WTC11 (cell line): ENCODE measurements at places on chromosomes 2 and 18.

GRCh38 chr2:235541016-235541415 lies 47.2 kb downstream of the AGAP1 start:
- DNase-seq = no peak

DNA sequence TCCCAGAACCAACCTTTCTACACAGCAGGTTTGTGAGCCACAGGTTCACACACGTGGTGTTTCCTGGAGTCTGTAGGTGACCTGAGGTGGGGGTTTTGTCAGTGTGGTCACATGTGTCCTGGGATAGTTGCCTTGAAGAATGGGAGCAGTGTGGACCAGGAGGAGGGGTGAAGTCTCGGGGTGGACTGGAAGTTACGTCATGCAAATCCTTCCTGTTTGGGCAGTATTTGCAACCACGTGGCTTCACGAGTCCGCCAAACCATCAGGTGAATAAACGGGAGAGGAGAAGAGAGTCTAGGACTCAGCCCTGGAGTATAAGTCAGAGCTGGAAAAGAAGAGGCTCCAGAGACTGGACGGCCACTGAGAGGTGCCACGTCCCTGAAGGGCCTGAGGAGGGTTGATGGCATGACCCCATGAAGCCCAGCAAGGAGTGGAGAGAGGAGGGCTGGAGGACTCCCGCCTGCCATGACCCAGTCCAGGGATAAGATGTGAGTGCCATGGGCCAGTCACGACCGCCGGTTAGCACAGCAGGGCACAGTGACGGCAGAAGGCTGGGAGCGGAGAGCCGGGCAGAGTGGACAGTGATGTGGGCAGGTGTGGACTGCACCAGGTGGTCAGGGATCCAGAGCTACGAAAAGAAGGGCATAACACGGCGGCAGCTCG lies 16.5 kb downstream of the LPIN1 start:
- no peak for DNase-seq

DNA sequence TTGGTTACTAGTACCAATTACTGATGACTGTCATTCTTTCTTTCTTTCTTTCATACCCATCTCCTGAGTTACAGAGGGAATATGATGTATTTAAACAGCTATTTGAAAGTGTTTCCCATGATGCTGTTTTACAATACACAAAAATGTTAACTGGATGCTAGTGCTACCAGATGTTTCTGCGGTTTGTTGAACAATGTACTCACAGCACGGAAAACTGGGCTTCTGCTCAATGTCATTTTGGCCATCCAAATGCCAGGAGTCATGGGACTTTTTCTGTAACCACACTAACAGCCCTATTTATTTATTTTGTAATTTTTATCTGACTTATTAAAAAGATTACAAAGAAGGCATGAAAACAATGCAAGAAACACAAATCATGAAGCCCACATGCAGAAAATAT lies 313.8 kb downstream of the RIT2 start:
- DNase-seq = no peak

DNA sequence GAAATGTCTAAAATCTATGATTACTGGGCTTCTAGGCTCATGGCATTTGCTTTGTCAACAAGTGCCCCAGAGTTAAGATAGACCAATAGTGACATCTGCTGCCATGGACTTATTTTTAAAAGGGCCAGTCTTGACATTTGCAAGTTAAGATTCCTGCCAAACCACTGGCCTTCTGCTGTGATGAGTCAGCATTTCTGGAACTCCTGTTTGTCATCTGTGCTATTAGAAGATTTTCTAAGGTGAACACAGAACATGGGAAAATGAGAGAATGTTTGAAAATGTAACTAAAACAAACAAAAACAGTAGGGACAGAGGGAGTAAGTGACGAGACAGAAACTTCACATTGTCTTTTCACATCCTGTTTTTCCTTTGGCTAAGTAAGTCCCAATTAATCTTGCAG lies 93.7 kb upstream of the WDR75 start:
- DNase-seq = no peak

- DNase-seq = no peak
These were observed 145.3 kb upstream of the SMAD7 start for GRCh38 chr18:49096021-49096420.

DNA sequence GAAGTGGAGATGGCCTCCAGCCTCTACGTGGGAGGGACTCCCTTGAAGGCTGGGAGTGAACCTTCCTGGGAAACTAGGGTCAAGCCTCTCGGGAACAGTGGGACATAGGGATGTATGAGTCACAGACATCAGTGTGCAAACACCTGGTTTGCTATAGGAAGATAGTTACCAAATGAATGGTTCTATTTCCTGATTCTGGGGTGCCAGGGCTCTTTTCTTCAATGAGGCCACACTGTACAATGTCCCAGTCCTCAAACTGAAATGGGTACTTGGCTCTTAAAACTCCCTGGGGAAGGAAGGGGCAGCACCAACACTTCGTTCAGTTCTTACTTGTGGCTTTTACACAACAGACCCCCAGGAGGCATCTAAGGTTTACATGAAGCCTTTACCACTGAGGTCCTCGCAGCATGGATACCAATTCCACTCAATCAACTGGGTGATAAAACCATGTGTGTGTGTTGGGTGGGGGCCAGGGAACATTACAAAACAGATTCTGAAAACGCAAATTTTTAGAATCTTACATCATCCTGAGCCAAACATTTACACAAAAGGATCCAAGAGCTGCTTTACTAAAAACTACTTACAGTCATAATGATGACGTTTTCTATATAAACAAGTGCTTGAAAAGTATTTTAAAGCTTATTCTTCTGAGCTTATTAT lies 10.4 kb downstream of the ERFE start:
- DNase-seq = no peak

GRCh38 chr2:223759569-223760430 lies 77.6 kb downstream of the AP1S3 start:
- no peak for DNase-seq

GRCh38 chr2:18001671-18002070 lies 123.2 kb downstream of the KCNS3 start:
- no peak for DNase-seq

- DNase-seq = no peak
These were observed 187.4 kb downstream of the DNER start for GRCh38 chr2:229526951-229527350.
